ENCODE measurements at places on chromosomes 11 and 22.

DNA sequence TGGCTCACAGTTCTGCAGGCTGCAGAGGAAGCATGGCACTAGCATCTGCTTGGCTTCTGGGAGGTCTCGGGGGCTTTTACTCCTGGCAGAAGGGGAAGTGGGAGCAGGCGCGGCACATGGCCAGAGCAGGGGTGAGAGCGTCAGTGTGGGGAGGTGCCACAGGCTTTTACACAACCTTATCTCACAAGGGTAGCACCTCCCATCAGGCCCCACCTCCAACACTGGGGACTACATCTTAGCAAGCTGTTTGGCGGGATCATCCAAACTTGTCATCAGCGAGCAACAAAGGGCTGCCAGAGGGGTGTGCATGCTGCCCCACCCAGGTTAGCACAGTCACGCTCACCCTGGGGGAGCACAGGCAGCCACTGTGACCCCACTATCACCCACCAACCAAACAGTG, 18.9 kb upstream of the YPEL1 start:
- no peak for DNase-seq

DNA sequence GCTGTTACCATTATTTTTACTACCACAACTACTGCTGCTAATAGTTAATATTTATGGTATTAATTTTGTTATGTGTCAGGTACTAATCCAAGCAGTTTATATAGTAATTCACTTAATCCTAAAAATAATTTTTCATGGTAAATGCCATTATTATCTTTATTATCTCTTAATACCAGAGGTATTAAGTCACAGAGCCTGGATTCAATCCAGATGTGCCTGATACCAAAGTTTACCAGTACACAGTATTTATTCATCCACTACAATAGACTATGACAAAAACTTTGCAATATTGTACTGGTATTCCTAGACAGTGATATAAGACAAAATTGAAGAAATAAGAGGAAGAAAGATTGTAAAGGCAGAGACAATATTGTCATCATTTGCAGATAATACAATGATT, 24.5 kb downstream of the MAP6 start:
- no peak for DNase-seq

GRCh38 chr11:119149018-119149785, at the start of gene ABCG4:
Gene ABCG4 (plus strand): TSS chr11:119149052. CDS start chr11:119149966, 914 bp downstream.
- no peak for DNase-seq

GRCh38 chr11:94549146-94549545, 5.4 kb downstream of the FUT4 start:
- DNase-seq = no peak

- no peak for DNase-seq
Measured at GRCh38 chr22:41975299-41976069, 6.2 kb downstream of the SEPTIN3 start.

GRCh38 chr22:26068571-26068970, 100.7 kb upstream of the SEZ6L start:
- DNase-seq = no peak

DNA sequence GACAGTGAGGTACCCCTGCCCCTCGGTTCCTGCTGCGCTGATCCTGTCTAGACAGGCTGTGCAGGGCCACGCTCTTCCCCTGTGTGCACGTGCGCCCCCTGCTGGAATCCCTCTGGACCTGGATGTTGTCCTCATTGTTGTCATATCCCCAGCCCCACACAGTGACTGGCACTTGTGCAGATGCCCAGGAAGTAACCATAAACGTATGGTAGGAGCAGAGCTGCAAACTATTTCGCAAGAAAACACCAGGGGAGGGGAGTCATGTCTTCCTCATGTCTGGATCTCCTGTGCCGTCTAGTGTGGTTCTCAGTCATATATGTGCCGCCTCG, 114.7 kb downstream of the CRYBB2 start:
- no peak for DNase-seq

GRCh38 chr11:1564535-1565172, 7.4 kb downstream of the DUSP8 start:
- DNase-seq = no peak

DNA sequence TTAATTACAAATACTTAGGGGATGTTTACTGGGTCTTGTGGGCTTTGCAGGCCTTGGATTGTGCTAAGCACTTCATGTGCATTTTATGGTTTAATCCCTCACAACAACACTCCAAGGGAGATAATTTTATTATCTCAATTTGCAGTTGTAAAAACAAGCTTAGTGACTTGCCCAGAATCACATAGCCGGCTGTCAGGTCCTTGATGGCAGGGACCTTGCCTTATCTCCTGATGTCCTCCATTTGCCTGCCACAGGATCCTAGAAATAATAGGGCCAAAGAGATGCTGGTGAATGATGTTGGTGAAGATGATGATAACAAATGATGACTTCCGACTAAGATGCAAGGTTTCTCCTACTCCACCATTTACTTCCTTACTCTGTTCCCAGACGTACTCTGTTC, 385.4 kb downstream of the TMEM135 start:
- no peak for DNase-seq

GRCh38 chr11:6505577-6506240, 8.6 kb downstream of the DNHD1 start:
- no peak for DNase-seq

DNA sequence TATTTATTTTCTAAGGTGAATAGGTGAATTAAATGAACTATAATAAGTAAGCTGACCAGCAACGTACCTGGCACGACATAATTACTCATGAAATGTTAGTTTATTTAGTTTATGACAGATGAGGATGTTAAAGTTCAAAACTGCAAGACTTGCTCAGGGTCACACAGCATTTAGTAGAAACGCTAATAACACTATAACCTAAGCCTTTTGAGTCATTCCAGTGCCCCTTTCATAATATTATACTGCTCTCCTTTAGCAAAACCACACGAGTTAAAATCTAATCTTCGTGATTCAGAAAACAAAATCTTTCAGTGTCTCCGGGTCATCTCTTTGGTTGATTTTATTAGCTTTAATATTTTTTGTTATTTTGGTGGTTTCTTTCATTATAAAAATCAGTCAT, 39.6 kb downstream of the BTBD10 start:
- DNase-seq = no peak

GRCh38 chr11:8838248-8838647, 72.7 kb upstream of the AKIP1 start:
- DNase-seq = no peak

GRCh38 chr11:62402226-62402959, 16.4 kb upstream of the SCGB1A1 start:
- DNase-seq = peak; percentile 31

GRCh38 chr11:84648471-84648870, 978.7 kb downstream of the DLG2 start:
- no peak for DNase-seq

DNA sequence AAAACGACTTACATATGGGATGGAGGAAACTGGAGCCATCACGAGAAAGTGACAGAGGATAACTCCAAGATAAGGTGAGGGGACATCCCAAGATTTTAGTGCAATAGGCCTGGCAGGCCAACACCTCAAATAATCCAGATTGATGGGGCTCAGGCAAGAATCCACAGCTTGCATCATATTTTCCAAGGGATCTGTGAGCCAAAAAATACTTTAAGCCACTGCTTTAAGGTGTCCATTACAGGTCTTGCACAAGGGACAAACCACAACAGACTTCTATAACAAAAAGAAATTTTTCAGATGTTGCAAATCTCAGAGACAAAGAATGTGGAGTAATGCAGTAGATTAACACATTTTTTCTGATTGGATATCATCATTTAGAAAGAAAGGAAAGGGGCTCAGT, 45.6 kb downstream of the DENND5A start:
- DNase-seq = no peak

GRCh38 chr11:70348608-70349007, 49.7 kb upstream of the CTTN start:
- no peak for DNase-seq

- no peak for DNase-seq
Measured at GRCh38 chr11:107769189-107769588, 57.3 kb upstream of the SLN start.

DNA sequence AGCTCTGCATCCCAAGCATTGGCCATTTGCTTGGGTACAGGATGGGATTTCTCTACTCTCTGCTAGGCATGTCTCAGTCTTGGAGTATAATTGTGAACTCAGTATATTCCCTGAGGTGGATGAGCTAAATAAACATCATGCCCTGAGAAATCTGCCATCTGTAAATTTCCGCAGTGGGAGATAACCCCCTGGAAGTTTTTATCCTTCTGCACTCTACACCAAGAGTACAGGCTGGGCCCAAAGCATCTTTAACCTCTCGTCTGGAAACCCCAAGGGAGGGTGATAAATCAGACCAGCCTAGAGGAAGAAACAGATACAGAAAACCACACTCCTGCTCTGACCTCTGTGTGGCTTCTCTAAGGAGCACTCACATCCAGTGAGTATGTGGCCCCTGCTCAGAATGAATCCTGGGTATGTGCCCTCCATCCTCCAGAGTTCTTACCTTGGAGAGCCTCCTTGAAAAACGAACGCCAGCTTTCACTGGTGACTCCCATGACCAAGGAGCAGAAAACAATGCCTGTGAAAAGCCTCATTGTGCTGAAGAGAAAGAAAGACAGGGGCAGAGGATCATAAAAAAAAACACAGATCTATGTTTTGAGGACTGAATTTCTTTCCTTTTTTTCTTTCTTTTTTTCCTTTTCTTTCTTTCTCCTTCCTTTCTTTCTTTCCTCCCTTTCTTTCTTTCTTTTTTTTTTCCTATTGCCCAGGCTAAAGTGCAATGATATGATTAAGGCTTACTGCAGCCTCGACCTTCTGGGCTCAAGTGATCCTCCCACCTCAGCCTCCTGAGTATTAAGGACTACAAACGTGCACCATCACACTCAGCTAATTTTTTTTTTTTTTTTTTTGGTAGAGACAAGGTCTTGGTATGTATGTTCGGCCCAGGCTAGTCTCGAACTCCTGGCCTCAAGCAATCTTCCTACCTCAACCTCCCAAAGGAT, 938 bp downstream of the SAA4 start:
- no peak for DNase-seq

DNA sequence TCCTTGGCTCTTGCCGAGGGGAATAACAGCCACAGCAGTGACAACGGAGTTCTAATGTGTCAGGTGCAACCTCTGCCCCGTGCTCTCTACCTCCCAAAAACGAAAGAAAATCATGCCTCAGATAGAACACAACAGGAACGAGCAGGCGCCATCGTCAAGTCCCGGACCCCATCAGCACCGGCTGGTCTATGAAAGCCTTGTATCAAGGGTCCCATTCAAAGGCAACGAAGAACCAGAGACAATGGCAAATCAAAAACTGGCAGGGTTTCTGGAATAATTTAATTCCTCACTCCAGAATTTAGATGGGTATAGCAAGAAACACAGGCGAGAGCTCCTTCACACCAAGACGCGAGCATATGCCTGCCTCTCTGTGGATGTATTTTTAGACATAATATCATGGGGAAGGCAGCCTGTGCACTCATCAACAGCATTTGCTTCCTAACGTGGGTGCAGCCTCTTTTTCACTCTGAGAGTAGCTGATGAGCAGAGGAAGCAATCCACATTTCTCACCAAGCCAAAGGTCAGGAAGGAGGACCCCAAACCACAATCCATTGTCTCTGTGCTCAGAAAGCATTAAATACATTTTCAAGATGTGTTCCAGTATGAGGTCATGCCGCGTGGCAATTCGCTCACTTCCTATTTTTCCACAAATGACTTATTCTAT, 193.4 kb upstream of the BLID start:
- DNase-seq = no peak

- no peak for DNase-seq
Measured at GRCh38 chr22:39247361-39247760, 2.6 kb upstream of the PDGFB start.

GRCh38 chr22:17319546-17319945, 49.7 kb upstream of the CECR2 start:
- no peak for DNase-seq

DNA sequence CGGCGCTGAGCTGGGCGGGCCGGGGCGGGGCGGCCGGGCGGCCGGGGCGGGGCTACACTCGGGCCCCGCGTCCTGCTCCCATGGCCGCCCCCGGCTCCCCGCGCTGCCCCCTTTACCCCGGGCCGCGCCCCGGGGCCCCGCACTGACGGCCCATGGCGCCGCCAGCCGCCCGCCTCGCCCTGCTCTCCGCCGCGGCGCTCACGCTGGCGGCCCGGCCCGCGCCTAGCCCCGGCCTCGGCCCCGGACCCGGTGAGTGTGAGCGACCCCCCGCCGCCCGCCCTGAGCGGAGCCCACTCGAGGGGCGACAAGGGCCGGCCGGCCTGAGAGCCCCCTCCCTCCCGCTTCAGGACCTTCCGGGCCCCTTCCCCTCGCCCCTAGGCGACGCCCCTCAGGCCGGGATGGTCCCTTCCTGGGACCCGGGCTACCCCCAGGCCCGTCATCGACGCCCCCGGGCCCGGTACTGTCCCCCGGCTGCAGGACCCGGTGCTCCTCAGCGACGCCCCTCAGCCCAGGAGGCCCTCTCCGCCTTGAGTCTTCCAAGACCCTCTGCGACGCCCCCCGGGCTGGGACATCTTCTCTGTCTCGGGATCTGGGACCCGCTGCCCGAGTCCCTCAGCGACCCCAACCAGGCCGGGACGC, at the start of gene KREMEN1:
TSS of gene KREMEN1 (plus strand) at position 57 of the 639 bp plus-strand sequence. CDS start at position 153, 96 bp downstream.
- no peak for DNase-seq

DNA sequence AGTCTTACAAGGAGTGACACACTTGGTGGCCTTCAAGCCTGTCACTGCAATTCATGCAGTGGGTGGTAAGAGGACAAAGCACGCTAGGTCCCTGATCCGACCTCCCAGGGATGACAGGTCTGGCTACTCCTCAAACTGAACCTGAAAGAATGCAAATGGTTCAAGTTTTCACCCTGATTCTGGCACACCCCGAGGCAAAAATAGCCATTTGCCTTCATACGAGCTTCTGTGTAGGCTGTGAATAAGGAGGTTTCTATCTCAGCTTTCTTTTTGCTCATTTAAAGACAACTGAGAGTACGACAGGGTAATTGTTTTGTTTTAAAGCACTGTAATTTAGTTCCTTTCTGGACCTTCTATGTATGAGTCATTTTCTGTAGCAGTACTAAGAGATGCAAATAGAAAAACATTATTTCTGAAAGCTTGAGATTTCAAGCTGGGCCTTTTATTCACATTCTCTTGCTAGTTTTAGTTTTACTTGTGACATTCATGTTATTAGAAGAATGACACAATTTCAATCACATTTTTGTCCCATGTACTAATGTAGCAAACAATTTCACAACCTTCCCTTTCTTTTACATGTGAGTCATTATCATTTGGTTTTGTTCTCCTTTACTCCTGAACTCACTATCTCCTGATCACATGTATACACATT, 56.6 kb upstream of the FDX1 start:
- DNase-seq = no peak

DNA sequence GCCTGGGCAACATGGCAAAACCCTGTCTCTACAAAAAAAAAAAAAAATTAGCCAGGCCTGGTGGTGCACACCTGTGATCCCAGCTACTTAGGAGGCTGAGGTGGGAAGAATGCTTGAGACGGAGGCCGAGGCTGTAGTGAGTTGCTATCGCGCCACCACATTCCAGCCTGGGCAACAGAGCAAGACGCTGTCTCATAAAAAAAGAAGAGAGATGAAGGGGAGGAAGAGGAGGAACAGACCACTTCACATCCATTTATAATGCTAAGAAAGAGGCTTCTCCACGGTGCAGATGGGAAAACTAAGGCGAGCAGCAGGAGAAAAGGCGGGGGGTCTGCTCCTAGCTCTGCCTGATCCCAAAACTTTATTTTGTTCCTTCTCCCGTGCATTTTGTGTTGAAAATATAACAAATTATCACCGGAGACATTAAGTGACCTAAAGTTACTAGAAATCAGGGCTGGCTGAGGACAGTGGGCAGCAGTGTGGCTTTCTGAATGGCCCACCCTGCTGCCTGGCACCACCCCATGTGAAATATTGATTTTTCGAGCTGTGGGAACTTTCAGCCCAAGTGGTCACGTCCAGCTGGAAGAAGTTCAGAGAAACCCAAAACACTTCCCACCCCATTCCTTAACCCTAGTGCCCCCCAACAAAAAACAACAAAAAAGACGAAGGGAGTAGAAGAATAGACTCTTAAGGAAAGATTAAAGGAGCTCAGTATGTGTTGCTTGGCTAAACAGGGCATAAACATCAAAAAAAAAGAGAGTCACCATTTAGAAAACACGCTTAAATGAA, 9.5 kb downstream of the MYH9 start:
- DNase-seq = no peak

Measured in stimulated activated CD4-positive, alpha-beta T cell treated with anti-CD3 and anti-CD28 coated beads, Interleukin-12 subunit alpha, Interleukin-12 subunit beta, amount 100 ng/mL, for 24 hours (primary cell).